GM12892 (cell line): ENCODE measurements at places on chromosomes 2 and 18.
A peak's percentile ranks its signal among the peaks of the same experiment; 100 is the strongest.

DNA sequence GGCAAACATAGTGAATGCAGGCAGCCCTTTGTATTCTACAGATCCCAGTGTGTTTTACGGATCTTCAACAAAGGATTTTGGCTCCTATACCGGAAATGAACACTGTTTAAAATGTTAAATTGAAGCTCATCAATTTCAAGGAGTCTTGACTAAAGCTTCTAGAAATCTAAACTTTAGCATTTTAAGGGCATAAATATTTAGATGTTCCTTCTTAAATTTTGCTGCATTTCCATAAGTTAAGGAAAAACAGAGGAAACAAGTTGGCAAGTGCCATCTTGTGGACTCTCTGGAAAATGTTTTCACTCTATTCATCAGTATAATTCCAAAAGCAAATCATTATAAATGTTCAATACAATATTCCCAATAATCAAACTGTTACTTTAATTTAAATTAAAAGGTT lies 19.6 kb downstream of the CHN1 start:
- no peak for DNase-seq

DNA sequence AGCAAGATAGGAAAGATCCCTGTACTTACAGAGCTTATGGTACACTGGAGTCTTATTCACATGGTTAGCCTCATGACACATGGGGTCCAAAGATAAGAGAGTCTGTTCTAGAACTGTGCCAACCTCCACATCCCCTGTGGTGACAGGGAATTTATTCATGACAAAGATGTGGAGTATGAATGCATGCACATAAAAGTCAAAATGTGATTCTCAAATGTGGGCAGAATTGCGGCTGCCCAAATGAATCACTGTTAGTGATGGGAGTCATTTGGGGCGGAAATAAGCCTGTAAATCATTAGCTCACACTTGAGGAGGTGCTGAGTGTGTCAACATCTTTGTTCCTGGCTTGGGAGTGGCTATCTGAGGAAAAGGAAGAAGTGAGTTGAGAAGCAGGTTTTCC lies 560.6 kb downstream of the SLC4A3 start:
- no peak for DNase-seq

GRCh38 chr18:3596637-3597384 lies 146.8 kb downstream of the TGIF1 start:
- peak; percentile 42 for DNase-seq

GRCh38 chr18:9337873-9338272 lies 3.3 kb downstream of the TWSG1 start:
- no peak for DNase-seq

GRCh38 chr2:234395891-234396420 lies 100.9 kb downstream of the ARL4C start:
- no peak for DNase-seq

DNA sequence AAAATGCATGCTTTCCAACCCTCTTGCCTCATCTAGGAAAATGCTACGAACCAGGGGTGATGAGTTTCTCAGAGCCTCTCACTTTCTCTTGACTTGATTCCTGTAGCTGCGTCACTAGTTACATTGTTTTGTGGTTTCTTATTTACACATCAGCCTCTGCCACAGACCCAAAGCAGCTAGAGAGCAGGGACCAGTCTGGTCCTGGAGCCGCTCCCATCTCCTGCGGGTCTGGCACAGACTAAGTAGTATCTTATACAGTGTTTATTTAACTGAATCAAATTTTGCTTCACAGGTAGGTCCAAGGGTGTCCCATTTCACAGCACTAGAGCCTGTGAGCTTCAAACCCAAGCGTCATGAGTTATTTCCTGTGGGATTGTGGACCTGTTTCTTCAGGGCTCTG lies 310.5 kb downstream of the MYCN start:
- no peak for DNase-seq

GRCh38 chr2:174442546-174443510 lies 44.0 kb downstream of the GPR155 start:
- DNase-seq: no peak

DNA sequence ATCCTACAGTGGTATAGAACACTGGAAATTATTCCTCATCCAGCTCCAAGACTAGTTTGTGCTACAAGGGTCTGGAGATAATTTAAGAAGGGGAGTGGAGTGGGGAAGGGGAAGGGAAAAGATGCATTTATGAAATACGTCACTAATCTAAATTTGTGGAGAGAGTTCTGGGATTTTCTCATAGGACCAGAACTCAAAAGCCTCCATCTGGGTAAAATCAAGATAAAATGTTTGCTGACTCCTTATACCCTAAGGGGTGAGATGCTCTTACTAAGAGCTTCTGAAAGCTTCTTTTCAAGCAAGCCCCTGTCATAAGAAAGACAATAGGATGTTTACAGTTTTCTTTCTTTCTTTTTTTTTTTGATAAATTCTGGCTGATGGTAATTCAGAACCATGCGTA lies 88.5 kb upstream of the RBMS1 start:
- no peak for DNase-seq

DNA sequence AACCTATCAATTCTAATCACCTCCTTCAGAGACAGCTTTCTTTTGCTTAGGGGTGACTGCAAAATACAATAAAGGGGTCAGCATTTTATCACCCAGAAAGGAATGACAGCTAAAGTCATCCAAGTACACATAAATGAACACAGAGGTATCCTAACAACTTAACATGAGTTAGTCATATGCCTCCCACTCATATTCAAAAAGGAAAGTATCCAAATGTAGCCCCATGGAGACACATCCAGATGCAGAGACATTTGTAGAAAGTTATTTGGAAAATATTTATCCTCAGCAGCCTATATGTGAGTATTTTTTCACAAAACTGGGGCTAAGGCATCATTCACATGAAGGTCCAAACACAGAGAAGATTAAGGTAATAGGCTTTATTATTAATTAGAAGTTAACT lies 1579.7 kb upstream of the SLC39A10 start:
- no peak for DNase-seq

GRCh38 chr2:219578811-219579613 lies 6.9 kb downstream of the INHA start:
- DNase-seq: no peak

- no peak for DNase-seq
Measured at GRCh38 chr2:190896477-190896876, 15.9 kb downstream of the GLS start.

GRCh38 chr18:21599585-21600525 lies 649 bp downstream of the ESCO1 start:
- peak; percentile 58 for DNase-seq

DNA sequence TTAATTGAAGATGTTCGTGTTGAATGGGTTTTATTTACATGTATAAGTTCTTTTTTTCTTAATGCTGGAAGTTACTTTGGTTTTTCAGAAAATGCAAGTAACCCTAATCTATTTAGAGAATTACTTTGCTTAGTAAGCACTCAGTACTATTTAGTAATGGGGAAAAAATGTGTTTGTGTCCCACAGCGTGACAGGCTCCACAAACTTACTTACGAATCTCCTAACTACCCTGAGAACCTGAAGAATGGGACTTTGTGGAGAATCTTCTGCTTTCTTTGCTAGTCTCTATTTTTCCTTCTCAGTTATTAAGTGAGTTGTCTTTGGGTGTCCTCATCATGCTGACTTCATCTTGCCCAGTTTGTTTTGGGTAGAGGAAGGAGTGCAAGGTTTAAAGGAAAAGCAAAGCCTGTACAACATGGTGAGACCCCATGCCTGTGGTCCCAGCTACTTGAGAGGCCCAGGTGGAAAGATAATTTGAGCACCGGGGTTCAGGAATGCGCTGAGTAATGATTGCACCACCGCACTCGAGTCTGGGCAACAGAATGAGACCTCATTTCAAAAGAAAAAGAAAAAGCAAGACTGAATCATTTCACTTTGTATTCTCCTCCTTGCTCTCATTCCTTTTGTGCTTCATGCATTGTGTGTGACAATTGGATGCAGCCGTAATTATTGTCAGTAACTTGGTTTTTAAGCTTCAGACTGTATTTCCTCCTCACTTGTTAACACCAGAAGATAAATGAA lies 10.2 kb downstream of the NEDD4L start:
- DNase-seq: no peak

DNA sequence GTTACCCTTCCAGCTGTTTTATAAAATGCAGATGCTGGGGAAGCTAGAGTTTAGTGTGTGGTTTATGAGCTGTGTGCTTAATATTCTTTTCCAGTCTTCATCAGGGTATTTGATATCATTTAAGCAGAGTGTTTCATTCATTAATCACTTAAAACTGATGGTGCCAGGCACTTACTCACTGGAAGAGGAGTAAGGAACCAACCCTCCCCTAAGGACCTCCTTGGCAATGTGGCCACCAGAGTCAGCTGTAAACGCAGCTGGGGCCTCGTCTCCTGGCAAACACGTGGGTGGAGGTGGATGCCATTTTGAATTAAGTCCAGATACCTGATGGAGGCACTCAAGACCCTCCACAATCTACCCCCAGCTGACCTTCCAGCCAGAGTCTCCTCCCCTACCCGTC lies 331.6 kb downstream of the CLIP4 start:
- DNase-seq: no peak

- DNase-seq: no peak
Measured at GRCh38 chr2:162074928-162075688, 1.1 kb upstream of the DPP4 start.

DNA sequence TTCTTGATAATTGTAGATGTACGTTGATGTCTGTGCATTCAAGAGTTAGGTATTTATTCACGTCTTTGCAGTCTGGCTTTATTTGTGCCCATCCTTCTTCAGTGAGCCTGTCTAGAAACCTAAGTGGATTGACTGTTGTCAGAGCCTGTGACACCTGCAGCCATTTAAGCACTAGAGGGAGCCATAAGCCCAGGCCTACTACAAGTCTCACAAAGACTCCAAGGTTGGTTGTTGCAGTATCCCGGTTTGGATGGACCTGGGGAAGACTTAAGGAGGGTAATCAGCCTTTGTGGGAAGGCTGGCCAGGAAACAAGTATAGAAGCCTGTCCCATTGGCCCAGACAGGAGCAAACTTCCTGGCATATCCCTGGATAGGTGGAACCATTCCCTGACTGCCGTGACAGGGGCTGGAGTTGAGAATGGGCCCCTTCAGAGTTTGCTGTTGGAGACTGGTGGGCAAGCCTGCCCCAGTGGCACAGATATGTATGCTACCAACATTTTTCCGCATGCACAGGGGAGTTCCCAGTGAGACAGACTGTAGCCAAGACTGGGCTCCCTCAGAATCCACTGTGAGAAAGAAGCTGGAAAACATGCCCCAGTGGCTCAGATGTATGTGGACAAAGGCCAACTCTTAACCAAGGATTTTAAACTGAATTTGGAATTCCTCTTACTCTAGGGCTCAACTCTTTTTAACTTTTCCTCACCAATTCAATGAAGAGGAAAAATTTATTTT lies 9.3 kb upstream of the LRRC30 start:
- DNase-seq: no peak

- no peak for DNase-seq
Measured at GRCh38 chr2:237092920-237093781, 7.5 kb downstream of the COPS8 start.

DNA sequence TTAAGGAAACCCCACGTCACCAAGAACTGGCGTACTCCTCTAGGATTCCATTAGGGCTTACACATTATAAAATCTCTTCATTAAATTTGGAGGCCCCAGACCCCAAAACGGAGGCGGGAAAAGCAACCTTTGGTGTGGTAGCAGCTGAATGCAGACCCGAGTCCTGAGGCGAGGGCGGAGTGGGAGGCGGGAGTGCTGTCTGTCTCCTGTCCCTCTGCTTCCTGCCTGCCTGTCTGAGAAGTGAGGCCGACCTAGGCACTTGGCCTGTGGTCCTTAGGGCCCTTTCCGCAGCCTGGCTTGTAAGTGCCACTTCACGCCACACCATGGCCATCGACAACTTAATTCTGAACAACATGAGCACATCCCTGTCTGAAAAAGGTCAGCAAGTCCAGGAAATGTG lies 102.1 kb downstream of the RTN4 start:
- DNase-seq: no peak

GRCh38 chr2:180370511-180371205 lies 363.6 kb upstream of the CWC22 start:
- DNase-seq: no peak

GRCh38 chr18:74456017-74456348 lies 1.1 kb downstream of the DIPK1C start:
- DNase-seq: no peak

DNA sequence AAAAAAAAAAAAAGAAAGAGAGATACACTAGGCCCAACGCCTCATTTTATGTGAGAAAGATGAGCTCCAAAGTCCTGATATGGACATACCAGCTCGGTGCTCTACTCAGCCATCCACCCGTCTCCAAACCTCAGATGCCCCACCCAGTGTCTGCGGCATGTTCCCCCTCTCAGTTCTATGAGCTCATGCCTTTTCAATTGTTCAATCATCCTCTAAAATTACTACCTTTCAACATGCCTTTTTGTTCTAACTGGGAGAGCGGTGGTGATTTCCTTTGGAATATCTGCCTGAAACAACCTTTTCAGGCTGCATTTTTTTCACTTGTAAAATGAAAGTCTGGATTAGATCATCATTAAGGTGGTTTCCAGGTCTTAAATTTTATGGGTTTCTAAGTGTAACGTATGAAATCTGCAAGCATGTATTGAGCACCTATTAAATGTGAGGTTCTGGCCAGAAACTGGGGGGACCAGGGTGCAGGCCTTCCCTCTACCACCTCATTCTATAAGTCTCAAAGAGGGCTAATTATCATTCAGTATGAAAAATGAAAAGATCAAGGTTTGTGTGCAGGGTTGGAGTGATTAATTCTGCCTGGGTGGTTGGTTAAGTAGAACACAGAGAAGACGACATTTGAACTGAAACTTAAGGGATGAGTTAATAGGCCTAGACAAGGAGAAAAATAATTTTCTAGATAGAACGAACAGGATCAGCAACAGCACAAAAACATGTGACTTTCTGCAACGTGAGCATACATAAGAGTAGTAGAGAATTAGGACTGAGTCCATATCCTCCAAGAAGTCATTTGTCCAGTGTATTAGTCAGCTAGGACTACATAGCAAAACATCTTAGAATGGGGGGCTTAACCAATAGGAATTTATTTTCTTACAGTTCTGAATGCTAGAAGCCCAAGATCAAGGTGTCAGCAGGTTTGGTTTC lies 87.4 kb upstream of the GLS start:
- no peak for DNase-seq

GRCh38 chr2:210443527-210443926 lies 33.0 kb downstream of the LANCL1 start:
- no peak for DNase-seq

DNA sequence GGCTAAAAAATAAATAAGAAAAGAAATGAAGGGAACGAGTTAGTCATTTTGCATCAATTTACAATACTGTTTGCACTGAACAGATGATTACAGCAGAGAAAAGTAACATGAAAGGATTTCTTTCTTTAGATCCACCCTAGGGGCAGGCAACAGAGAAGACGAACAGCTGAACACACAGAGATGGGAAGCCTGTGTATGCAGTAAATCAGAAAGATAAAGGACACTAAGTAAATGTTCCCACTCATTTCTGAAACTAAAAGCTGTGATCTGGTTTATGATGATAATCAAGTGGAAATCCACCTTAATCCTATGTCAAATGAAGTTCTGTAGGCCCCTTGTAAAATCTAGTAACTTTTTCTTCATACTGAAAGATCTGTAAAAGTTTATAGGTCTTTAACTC lies 54.2 kb downstream of the AKAIN1 start:
- no peak for DNase-seq

- DNase-seq: no peak
Measured at GRCh38 chr2:201362396-201362795, 5.3 kb upstream of the FLACC1 start.
